ENCODE measurements at places on chromosomes 4 and X.

- peaks cover 4% of the 10 kb centered on the region for H3K4me1 ChIP-seq
- DNase-seq: no peak
- H3K27ac ChIP-seq: no peak overlapping the region
Measured at GRCh38 chrX:41796577-41796976, 72.6 kb downstream of the GPR82 start.

DNA sequence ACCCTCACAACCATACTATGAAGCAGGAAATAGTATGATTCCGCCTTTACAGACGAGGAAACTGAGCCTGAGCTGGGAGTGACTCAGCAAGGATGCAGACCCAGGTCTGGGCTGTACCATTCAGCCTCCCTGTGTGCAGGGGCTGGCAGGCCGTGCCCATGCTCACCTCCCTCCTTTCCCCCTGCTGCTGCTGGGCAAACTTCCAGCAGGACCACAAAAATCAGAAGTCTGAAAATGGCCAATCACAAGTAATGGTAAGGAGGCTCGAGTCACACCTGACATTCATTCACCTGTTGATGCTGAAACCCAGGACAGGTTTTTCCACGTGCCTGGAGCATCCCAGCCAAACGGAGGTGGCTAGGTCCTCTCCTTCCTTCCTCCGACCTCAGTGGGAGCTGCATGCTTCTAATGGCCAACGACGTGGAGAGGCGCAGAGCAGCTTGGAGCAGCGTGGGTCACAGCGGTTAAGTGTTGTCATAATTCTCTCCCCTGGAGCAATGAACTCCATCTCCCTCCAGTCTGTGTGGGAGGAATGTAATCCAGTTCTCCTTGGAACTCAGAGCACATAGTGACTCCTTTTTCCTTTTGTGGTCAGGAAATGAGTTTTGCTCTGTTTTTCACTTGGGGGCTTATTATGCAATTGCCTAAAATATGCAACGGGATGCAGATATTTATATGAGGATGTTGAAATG lies 371.7 kb downstream of the BCOR start:
- H3K4me1 ChIP-seq: no peaks in the 10 kb centered on the region
- no peaks in the 10 kb centered on the region for H3K36me3 ChIP-seq
- H3K4me3 ChIP-seq: no peak overlapping the region
- no peaks in the 10 kb centered on the region for H3K27me3 ChIP-seq
- DNase-seq: no peak

GRCh38 chr4:2796849-2797544 lies 4.1 kb downstream of the SH3BP2 start:
- no peaks in the 10 kb centered on the region for H3K27me3 ChIP-seq
- H3K4me3 ChIP-seq: no peak overlapping the region
- no peaks in the 10 kb centered on the region for H3K36me3 ChIP-seq
- H3K27ac ChIP-seq: no peak overlapping the region
- peaks cover 40% of the 10 kb centered on the region for H3K4me1 ChIP-seq

DNA sequence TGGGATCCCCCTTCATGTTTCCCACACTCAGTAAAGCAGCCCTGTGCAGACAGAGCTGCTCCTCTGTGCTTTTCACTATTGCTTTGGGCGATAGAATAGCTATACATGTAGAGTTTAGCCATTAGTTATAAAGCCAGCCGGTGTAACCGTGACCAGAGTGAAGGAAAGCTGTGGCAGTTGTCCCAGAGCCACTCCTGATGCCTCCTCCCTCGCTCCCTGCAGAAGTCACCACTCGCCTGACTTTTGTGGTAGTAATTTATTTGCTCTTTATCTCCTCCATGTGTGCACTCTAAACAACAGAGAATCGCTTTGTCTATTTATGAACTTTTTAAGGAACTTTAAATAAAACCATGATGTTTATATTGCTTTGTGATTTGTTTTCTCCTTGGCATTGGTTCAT lies 41.8 kb upstream of the WWC2 start:
- H3K36me3 ChIP-seq: no peaks in the 10 kb centered on the region
- H3K4me1 ChIP-seq: no peaks in the 10 kb centered on the region
- DNase-seq: no peak

DNA sequence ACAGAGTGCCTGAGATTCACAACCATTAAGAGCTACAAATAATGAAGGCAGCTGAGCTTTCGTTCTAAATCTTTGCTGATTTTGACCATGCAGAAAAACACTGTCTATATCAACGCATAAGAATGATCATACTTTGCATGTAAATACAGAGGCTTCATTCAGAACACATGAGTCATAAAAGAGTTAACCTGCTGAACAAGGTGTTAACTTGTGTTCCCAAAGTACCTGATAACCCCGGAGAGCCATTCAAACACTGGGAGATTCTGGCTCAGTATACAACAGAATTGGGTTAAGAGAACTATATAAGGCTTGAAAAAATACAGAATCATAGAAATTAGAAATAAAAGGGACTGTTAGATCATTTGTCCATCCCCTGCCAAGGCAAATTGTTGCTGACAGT lies 964.3 kb upstream of the TENM3 start:
- DNase-seq: no peak
- H3K36me3 ChIP-seq: no peaks in the 10 kb centered on the region
- no peak overlapping the region for H3K27ac ChIP-seq
- no peak overlapping the region for H3K4me3 ChIP-seq
- H3K4me1 ChIP-seq: no peaks in the 10 kb centered on the region

DNA sequence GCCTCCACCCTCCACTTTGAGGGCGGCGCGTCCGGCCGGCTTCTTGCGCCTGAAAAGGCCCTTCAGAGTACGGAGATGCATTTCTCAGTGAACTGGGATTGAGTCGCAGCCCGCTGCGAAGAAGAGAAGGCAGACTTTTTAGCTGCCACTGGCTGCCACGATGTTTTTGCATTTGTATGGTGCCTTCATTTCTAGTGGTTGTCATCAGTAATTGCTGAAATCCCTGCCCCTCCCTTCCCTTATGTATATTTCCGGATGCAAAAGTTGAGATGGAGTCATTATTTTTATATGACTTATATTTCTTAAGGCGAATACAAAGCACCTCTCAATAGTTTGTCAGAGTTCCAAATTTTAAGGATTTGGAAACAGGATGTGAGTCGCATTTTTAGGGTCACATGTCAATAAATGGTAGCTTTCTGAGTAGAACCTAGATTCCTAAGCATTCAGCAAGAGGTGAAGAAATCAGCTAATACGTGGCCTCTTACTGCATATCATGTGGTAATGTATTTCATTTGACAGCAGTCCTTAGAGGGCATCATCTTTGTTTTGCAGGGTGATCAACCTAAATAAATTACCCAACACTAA lies 658 bp downstream of the ATP6AP2 start:
- no peaks in the 10 kb centered on the region for H3K36me3 ChIP-seq
- H3K4me3 ChIP-seq: peak overlapping the region; percentile 81
- H3K27ac ChIP-seq: peak overlapping the region; percentile 90
- no peaks in the 10 kb centered on the region for H3K27me3 ChIP-seq
- peak; percentile 15 for DNase-seq

GRCh38 chr4:30720021-30720660 lies at the start of gene PCDH7:
Gene PCDH7, plus strand, starts transcription at chr4:30720369. Its CDS starts 1,054 bp downstream, at chr4:30721423.
- no peak for DNase-seq
- H3K27ac ChIP-seq: no peak within 1 kb of the TSS
- H3K4me1 ChIP-seq: peaks cover 8% of the 10 kb centered on the region
- H3K27me3 ChIP-seq: no peaks in the 10 kb centered on the region
- H3K36me3 ChIP-seq: no peaks in the 10 kb centered on the region

DNA sequence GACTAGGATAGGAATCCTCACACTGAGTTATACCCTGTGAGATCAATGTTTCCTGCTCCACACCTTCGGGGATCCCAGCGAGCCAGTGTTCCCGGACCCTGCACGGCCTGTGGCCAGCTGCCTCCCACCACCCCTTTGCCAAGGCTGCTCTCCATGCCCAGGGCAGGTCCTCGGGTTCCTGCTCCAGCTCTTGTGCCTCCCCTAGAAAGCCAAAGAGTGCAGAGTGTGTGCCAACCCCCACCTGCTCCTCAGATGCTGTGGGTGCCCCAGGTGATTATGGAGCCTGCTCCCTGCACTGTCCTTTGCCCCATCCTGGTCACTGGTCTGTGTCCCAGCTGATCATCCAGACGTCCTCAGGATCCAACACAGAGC lies 246.4 kb downstream of the AFAP1 start:
- H3K4me3 ChIP-seq: no peak overlapping the region
- H3K27me3 ChIP-seq: no peaks in the 10 kb centered on the region

DNA sequence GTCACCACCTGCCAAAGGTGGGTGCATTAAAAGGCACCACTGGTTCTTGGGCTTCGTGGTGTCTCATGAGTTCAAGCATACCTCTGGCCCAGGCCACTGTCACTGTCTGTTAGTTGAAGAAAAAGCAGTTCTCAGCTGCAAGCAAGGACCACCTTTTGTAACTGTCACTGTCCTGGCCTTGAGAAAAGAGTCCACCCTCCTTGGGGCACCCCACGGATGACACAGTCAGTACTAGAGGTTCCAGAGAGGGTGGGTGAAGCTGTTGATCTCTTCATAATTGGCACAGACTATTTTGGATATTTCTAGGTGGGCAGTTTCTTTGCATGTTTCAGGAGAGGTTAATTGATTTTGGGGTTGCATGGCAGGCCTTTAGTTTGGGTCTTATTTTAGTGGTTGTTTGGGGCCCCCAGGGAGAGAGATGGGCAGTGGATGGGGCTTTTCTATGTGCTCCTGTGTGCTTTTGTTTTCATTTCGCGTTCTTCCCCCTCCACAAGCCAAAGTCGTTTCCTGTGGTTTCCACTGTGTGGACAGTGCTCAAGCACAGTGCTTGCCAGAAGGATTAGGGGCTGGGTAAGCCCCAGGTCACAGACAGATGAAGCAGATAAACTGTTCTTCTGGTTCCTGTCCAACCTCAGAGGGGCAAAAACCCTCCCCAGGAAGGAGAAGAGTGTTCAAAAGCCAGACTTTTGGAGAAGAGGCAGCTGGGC lies 156.2 kb upstream of the PPP1R2C start:
- H3K27me3 ChIP-seq: no peaks in the 10 kb centered on the region
- peaks cover 29% of the 10 kb centered on the region for H3K4me1 ChIP-seq
- H3K27ac ChIP-seq: no peak overlapping the region
- H3K36me3 ChIP-seq: no peaks in the 10 kb centered on the region

DNA sequence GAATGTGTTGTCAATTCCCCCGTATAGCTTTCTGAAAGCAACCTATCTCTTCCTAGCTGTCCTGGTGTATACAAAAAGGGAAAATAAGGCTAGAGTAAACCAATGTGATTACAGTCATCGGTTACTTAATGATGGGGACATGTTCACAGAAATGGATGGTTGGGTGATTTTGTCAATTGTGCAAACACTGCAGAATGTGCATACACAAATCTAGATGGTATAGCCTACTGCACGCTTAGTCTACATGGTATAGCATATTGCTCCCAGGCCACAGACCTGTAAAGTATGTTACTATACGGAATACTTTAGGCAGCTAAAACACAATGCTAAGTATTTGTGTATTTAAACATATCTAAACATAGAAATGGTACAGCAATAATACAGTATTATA lies 5.1 kb downstream of the DTHD1 start:
- no peak for DNase-seq
- no peaks in the 10 kb centered on the region for H3K27me3 ChIP-seq
- no peak overlapping the region for H3K4me3 ChIP-seq
- H3K27ac ChIP-seq: no peak overlapping the region

DNA sequence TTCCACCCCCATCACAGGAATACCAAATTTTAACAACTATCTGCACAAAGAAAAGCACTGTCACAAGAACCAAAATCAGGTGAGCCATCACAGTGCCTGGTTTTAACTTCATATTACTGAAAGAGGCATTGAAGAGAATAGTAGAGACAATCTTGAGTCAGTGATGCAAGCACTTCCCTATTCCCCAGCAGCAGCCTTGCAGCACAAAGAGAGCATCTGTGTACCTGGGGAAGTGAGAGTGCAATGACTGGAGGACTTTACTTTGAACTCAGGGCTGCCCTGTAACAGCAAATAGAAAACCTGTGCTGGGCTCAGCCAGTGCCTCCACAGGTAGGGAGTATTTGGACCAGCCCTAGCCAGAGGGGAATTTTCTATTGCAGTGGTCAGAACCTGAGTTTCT lies 361.8 kb downstream of the TEX13C start:
- H3K4me3 ChIP-seq: no peak overlapping the region
- H3K4me1 ChIP-seq: no peaks in the 10 kb centered on the region
- no peak overlapping the region for H3K27ac ChIP-seq
- DNase-seq: no peak
- H3K36me3 ChIP-seq: no peaks in the 10 kb centered on the region
- no peaks in the 10 kb centered on the region for H3K27me3 ChIP-seq

DNA sequence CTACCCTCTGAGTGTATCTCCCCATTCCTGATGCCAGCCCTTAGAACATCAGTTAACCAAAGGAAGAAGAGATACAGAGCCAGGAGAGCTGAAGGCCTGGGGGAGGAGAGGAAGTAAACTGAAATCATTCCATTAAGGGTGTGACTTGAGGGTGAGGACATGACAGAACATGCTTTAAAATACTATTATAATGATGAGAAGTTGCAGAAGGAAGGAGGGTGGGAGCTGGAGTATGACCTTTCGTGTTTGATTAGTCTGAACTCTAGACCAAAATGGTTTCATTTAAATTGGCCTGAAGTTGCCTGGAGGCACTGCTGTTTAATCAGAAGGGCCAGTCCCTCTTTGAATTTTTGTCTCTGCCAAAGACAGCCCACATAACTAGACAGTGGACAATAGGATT lies 11.4 kb downstream of the INTS6L start:
- no peak overlapping the region for H3K4me3 ChIP-seq
- peaks cover 12% of the 10 kb centered on the region for H3K4me1 ChIP-seq
- no peak overlapping the region for H3K27ac ChIP-seq
- H3K27me3 ChIP-seq: no peaks in the 10 kb centered on the region

- H3K4me3 ChIP-seq: no peak overlapping the region
- H3K27ac ChIP-seq: no peak overlapping the region
- H3K27me3 ChIP-seq: no peaks in the 10 kb centered on the region
- DNase-seq: no peak
- no peaks in the 10 kb centered on the region for H3K36me3 ChIP-seq
- no peaks in the 10 kb centered on the region for H3K4me1 ChIP-seq
Measured at GRCh38 chr4:106718548-106718947, 317.6 kb downstream of the DKK2 start.

DNA sequence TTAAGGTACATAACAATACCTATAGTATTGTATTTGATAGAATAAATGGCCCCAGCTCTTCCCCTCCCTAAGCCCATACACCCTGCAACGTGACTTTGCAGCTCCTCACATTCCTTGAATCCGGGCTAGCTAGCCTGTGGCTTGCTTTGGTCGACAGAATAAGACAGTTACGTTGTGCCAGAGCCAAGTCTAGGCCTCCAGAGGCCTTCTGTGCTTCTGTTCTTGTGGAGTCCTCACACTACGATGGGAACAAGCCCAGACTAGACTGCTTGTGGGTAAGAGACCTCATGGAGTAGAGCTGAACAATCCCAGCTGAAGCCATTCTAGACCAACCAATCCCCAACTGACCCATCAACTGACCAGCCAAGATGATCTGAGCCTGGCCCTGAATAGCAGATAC lies 102.4 kb upstream of the PLAC1 start:
- no peaks in the 10 kb centered on the region for H3K4me1 ChIP-seq
- H3K36me3 ChIP-seq: no peaks in the 10 kb centered on the region
- H3K27me3 ChIP-seq: no peaks in the 10 kb centered on the region
- no peak overlapping the region for H3K27ac ChIP-seq

DNA sequence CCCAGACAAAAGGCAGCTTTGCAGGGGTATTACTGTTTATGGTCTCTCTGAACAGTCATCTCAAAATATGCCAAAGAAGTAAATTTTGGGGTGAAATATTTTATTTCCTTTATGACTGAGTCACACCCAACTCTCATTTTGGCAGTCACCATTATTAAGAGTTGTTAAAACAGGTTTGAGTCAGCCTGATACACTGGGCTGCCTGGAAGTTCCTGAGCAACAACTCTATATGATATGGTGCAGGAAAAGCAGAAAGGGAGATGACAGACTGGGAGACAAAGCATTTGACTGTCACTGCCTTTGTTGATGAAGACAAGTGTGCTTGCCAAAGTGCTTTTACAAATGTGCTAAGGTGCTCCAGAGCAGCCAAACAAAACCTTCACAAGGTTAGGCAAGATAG lies 1263.5 kb downstream of the PCDH7 start:
- H3K27me3 ChIP-seq: no peaks in the 10 kb centered on the region
- no peaks in the 10 kb centered on the region for H3K36me3 ChIP-seq
- H3K4me1 ChIP-seq: no peaks in the 10 kb centered on the region
- no peak for DNase-seq
- no peak overlapping the region for H3K4me3 ChIP-seq
